ENCODE measurements at places on chromosomes 12 and 14.

GRCh38 chr12:87930033-87930432, 99.2 kb downstream of the C12orf50 start:
- no peak for DNase-seq

DNA sequence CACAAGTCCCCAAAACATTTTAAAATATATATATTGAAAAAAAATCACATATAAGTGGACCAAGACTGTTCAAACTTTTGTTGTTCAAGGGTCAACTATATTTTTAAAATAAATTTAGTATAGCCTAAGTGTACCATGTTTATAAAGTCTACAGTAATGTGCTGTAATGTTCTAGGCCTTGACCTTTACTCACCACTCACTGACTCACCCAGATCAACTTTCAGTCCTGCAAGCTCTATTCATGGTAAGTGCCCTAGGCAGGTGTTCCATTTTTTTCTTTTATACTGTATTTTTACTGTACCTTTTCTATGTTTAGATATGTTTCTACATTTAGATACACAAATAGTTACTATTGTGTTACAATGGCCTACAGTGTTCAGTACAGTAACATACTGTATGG, 23.4 kb upstream of the TMTC1 start:
- DNase-seq, result no peak

GRCh38 chr14:53209370-53209769, 56.2 kb upstream of the DDHD1 start:
- no peak for DNase-seq

DNA sequence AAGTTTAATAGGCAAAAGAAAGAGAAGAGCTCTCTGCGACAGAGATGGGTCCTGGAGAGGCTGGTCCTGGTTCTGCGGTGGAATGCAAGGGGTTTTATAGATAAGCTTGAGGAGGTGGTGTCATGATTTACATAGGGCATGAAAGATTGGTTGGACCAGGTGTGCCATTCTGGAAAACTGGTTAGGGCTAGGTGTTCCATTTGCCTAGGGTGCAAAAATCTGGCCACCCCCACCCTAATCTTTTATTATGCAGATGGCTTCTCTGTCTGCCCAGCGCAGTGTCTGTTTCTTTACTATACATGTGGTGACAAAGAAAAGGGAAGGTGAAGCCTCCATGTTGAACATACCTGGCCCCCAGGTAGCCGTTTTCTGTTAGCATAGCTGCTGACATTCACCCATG, 65.4 kb downstream of the ERC1 start:
- no peak for DNase-seq

GRCh38 chr14:102778338-102779083, 1.3 kb downstream of the TRAF3 start:
- DNase-seq, result peak; percentile 33

GRCh38 chr14:104594310-104595046, 10.1 kb downstream of the TMEM179 start:
- no peak for DNase-seq

GRCh38 chr14:102908766-102909455, 13.6 kb upstream of the AMN start:
- DNase-seq, result no peak

DNA sequence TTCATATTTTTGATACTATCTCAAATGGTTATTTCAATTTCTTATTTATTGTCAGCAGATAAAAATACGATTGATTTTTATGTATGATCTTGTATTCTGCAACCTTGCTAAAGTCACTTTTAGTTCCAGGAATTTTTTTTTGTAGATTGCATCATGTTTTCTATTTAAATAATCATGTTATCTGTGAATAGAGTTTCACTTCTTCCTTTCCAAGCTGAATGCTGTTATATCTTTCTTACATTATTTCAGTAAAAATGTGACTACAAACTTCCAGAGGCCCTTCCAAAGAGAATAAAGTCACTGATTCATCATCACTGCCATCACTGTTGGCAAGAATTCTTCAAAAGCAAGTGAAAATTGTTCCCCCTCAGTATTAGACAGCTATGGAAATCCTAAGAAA, 104.7 kb upstream of the RAP1B start:
- DNase-seq, result no peak

- DNase-seq, result no peak
Measured at GRCh38 chr12:53972152-53972702, 699 bp upstream of the HOXC11 start.

- DNase-seq, result no peak
Measured at GRCh38 chr12:991350-992333, 619 bp downstream of the ERC1 start.

DNA sequence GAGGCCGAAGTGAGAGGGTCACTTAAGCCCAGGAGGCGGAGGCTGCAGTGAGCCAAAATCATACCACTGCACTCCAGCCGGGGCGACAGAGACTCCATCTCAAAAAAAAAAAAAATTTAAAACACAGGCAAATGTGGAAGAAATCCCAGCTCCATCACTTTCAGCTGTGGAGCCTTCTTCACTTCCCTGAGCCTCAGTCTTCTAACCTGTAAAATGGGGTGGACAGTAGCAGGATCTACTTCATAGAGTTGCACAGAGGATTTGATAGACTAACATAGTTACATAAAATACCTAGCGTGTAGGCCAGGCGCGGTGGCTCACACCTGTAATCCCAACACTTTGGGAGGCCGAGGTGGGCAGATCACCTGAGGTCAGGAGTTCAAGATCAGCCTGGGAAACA, 26.5 kb downstream of the PHETA1 start:
- DNase-seq, result no peak

- no peak for DNase-seq
Measured at GRCh38 chr12:80513211-80513610, 69.2 kb downstream of the PTPRQ start.

GRCh38 chr14:70359076-70359424, 433 bp downstream of the COX16 start:
- no peak for DNase-seq
